Fibroblast of skin of right biceps (primary cell): ENCODE measurements at places on chromosomes 4 and X.

DNA sequence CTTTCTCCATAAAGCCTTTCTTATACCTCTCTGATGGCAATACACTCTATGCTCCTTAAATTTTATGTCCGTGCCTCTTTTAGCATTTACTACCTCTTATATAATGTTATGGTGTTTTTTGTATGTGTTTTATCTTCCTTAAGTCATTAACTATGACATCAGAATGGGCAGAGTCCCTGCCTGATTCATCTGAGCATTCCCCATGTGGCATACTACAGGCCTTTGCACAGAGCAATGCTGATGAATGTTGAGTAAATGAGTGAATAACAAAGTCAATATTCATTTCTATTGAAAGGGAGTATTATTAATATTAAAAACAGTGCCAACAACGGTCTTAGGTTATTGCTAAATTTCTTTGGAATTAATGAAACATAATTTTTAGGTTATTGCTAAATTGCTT is 18.8 kb upstream of the RPS6KA3 start:
- peak; percentile 36 for DNase-seq

DNA sequence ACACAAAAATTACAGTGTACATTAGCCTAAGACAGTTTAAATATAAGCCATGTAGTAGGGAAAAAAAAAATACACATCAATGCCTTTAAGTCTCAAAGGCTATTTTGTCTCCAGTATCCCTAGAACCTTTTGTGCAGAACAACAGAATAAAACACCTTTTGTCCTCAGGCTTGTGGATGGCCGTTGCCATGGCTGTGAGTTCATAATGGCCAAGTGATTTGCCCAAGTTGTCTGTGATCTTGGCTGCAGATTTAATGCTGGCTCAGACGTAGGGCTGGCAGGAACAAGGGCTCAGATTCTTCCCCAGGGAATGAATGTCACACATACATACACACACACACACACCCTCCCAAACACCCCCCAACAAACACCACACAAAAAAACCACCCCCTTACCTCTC is 25.3 kb downstream of the GPM6B start:
- DNase-seq: no peak

GRCh38 chr4:168562041-168562571 is 65.3 kb downstream of the PALLD start:
- peak; percentile 76 for DNase-seq

DNA sequence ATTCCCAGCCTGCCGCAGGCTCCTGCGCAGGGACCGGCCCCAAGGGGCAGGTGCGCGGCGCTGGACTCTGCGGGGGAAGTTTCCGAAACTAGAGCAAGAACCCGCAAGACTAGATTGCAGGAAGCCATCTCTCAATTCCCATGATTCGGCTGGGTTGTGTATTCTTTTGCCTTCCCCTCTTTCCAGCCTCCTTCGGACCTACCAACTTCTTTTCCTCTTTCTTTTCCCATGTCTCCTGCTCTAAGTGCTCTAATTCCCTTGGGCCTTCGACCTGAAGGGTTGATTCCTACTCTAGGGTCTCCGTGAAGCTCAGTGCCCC is 645 bp upstream of the OPHN1 start:
- no peak for DNase-seq

DNA sequence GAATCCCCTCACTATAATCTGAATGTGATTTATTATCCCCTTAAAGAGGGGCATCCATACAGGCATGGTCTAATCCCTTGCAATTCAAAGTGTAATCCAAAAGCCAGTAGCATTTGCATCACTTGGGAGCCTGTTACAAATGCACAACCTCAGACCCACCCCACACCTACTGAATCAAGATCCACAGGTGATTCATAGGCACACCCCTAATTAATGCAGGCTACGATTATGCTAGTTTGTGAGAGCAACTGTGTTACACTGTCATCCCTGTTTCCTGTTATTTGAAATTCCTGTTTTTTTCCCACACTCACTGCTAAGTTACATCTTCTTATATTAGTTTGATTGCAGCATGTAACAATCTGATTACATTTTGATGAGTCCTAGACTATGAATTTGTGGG is 120.0 kb downstream of the RAB28 start:
- no peak for DNase-seq

- DNase-seq: no peak
Measured at GRCh38 chr4:169428376-169428775, 157.6 kb upstream of the SH3RF1 start.

DNA sequence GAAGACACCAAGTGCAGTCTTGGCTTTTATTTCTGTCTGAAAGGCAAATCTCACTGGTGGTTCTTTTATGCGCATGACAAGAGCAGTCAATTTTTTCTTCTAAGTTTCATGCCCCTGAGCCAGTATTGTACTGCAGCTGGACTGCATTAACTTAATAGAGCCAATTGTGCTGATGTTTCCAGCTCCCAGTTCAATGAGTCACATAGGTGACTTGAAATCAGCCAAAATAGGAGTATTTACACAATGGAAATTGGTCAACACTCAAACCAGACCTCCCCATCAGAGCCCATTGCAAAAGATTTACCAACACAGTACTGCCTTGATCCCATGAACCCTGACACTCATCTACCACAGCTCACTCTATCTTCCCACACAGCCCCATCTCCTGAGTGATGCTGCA is 100.3 kb upstream of the GUCY1A1 start:
- DNase-seq: no peak

- DNase-seq: no peak
Measured at GRCh38 chrX:31715675-31716074, 643.8 kb upstream of the FTHL17 start.

GRCh38 chrX:16061296-16061695 is 62.1 kb upstream of the GRPR start:
- no peak for DNase-seq

GRCh38 chr4:126986828-126987227 is 645.9 kb upstream of the INTU start:
- peak; percentile 75 for DNase-seq

DNA sequence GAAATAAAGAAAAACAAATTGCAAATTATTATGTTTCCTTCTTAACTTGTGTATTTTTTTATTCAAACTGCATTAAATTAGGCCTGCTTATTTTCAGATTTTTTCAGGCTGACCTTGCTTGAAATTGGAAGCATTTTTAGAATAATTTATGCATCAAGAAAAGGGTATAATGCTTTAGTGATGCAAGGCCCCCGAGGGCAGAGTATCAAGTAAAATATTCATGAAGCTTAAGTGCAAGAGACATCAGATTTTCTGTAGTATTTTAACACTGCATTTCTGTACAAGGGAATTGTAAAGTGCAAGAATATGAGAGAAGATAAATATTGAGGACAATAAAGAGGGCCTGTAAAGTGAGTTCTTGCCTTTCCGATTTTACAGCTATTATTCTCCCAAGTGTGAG is 485.8 kb upstream of the ATOH1 start:
- no peak for DNase-seq

DNA sequence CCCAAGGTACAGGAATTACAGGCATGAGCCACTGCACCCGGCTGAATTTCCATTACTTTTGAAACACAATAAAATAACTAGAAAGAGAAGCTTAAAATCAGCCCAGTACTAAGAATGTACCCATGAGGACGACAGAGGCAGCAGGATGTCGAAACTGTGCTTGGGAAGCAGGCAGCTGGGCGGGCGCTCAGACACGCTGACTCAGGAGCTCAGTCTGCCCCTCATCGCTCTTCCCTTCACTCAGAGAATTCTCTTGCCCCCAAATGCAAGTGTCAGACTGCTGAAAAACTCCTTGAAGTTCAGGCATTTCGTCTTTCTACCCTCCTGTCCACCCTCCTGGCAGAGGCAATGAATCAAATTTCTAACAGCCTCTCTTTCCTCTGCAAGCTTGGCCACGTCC is 41.0 kb upstream of the CDKN2AIP start:
- no peak for DNase-seq

GRCh38 chr4:132227151-132227856 is 921.8 kb upstream of the PCDH10 start:
- peak; percentile 4 for DNase-seq

GRCh38 chr4:128337863-128338262 is 50.2 kb upstream of the PGRMC2 start:
- DNase-seq: no peak
